Right atrium auricular region (tissue), 2 donors: ENCODE measurements at places on chromosomes 16 and 17. TPM values are rescaled to one million over a fixed set of nuclear protein-coding genes. Genes with fewer than 3 reads are reported as not detected.

DNA sequence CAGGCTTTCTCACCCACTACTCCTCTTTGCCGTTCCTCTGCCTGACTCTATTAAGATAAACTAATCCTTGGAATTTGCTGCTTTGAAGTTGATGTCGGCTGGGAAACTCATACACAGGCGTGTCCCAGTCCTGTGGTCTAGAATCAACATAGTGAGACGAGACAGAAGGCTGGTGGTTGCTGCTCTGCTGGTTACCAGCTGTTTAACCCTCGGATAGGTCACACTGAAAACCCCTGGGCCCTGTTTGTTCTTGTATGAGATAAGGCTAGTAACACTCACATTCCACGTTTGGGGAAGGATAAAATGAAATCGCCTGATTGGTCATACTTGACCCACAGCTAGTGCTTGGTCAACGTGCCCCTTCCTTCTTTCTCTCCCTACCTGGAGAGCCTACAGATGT, 517.0 kb downstream of the CDH13 start:
- DNase-seq, result no peak
- no peaks in the 10 kb centered on the region for H3K27me3 ChIP-seq
- no peak overlapping the region for H3K4me3 ChIP-seq
- no peaks in the 10 kb centered on the region for H3K4me1 ChIP-seq

DNA sequence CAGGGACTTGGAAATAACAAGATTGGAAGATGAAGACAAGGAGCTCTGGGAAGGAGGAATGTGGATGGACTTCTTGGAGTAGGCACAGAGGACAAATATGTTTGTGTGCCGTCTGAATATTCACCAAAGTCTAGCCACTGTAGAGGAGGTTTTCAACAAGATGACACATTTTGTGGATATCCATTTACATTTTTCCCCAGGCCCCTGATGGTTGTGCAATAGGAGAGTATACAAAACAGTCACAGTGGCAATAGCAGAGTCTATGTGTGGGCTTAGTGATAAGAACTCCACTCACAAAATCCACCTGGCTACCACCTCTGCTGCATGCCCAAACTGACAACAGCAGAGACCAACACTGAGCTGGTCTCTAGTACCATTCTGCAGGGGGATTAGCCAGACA, 32.6 kb upstream of the RPL38 start:
- H3K27me3 ChIP-seq, result no peaks in the 10 kb centered on the region
- no peaks in the 10 kb centered on the region for H3K36me3 ChIP-seq
- H3K4me1 ChIP-seq, result no peaks in the 10 kb centered on the region

DNA sequence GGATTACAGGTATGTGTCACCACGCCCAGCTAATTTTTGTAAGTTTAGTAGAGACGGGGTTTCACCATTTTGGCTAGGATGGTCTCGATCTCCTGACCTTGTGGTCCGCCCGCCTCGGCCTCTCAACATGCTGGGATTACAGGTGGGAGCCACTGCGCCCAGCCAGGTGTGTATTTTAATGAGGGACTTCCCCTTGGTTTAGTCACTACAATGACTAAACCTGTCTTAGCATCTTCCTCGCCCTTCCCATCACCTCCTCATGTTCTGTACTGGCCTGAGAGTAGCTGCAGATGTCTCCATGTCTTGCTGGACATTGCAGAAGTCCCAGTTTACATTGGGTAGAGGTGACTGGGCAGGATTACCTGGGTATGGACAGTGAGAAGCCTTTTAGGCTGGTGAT, 9.6 kb downstream of the SLC7A6 start:
- H3K4me3 ChIP-seq, result no peak overlapping the region
- peaks cover 61% of the 10 kb centered on the region for H3K4me1 ChIP-seq
- H3K27ac ChIP-seq, result peak overlapping the region; percentile 61

GRCh38 chr17:3843935-3844516, 2.0 kb downstream of the NCBP3 start:
- H3K4me3 ChIP-seq, result no peak overlapping the region
- H3K36me3 ChIP-seq, result peaks cover 24% of the 10 kb centered on the region
- DNase-seq, result no peak

- no peaks in the 10 kb centered on the region for H3K36me3 ChIP-seq
- H3K27ac ChIP-seq, result no peak overlapping the region
- no peaks in the 10 kb centered on the region for H3K4me1 ChIP-seq
- no peak for DNase-seq
Measured at GRCh38 chr16:62022688-62023087, 13.6 kb downstream of the CDH8 start.

GRCh38 chr17:82302991-82303943, 14.1 kb downstream of the CD7 start:
- no peak overlapping the region for H3K4me3 ChIP-seq
- H3K27ac ChIP-seq, result no peak overlapping the region
- H3K27me3 ChIP-seq, result no peaks in the 10 kb centered on the region
- H3K36me3 ChIP-seq, result no peaks in the 10 kb centered on the region
- H3K4me1 ChIP-seq, result peaks cover 14% of the 10 kb centered on the region

- H3K36me3 ChIP-seq, result peaks cover 49% of the 10 kb centered on the region
- H3K27ac ChIP-seq, result no peak overlapping the region
- H3K27me3 ChIP-seq, result no peaks in the 10 kb centered on the region
- H3K4me3 ChIP-seq, result no peak overlapping the region
- no peak for DNase-seq
Measured at GRCh38 chr16:56830669-56831068, 34.3 kb upstream of the SLC12A3 start.

DNA sequence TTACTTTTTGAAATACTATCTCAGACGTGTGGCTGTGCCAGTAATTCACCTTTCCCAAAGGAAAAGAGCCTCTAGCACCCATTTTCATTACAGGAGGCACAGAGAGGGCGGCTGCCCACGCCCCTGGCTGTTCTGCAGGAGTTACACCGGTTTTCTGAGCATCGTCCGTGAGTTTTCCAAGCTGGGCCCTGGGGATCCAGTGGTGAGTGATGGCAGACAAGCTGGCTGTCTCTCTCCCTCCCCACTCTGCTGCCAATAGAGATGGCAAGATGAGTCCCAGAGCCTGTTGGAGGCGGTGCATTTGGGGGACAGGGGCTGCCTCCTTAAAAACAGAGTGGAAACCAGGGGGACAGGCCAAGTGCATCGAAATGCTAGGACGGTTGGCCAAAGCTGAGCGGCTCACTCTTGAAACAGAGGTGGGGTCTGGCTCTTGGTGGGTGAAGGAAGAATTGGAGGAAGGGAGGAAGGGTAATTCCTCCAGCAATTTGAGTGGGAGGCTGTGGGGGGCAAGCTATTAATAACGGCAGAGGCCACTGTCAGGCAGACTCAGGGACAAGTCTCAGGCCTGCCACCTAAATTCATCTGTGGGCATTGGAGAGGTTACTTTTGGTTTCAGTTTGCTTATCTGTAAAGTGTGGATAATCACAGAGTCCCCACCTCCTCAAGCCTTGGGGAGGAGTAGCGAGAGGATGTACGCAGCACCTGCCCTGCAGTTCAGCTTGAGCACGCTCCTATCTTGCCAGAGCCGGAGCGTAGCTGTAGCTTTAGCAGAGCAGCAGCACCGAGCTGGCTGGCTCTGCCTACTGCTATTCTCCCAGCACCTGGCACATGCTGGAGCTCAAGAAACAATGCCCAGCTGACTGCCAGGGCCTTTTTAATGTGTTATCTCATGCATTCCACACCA, 7.5 kb upstream of the NOS2 start:
- DNase-seq, result no peak
- no peak overlapping the region for H3K4me3 ChIP-seq
- no peak overlapping the region for H3K27ac ChIP-seq
- H3K4me1 ChIP-seq, result no peaks in the 10 kb centered on the region

DNA sequence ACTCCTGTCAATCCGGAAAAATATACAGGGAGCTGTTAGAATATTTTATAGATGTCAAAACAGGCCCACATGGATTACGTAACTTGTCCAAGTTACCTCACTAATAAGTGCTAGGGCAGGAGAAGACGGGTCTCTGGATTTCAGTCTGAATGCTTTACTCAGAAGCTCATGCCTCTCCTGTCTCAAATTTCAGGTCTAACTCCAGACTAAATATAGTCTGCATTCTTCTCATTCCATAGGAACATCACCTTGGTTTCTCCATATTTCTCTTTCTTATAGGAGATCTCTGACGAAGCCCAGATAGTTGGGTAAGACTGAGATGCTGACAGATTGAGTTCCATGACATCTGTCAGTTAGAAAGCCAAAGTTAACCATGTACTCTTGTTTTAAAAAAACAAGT, 174.2 kb downstream of the STX8 start:
- H3K27ac ChIP-seq, result no peak overlapping the region
- H3K36me3 ChIP-seq, result no peaks in the 10 kb centered on the region
- H3K4me3 ChIP-seq, result no peak overlapping the region
- no peak for DNase-seq
- no peaks in the 10 kb centered on the region for H3K4me1 ChIP-seq

DNA sequence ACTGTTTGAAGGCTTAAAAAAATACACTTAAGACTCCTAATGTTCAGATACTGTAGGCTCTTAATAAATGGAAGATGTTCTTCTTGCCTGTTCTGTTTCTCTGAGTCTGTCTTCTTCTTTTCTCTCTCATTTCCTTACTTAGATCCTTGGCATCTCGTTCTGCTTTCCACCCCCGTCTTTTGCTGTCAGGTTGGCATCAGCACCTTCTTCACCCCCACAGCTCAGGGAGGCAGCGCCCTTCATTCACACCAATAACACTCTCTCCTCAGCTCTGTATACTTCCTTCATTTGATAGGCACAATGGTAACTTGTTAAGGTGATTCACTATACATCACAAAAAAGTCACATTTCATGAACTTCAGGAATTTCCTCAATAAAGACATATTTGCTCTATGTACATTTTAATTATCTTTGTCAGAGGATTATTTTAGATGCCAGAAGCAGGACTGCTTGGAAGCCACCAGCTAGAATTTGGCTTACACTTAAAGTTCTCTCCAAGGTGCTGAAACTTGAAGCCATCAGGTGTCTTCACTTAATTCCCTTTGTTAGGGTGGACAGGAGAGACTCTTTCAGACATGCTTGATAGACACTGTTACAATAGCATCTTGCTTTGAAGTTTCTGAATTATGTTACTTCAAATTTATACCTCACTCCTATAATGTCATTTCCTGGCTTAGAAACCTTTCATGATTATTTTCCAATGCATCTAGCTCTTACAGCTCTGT, 670.1 kb upstream of the C16orf82 start:
- H3K4me3 ChIP-seq, result no peak overlapping the region
- no peaks in the 10 kb centered on the region for H3K27me3 ChIP-seq
- H3K27ac ChIP-seq, result no peak overlapping the region
- no peaks in the 10 kb centered on the region for H3K36me3 ChIP-seq
- no peaks in the 10 kb centered on the region for H3K4me1 ChIP-seq

- no peak for DNase-seq
- H3K27me3 ChIP-seq, result no peaks in the 10 kb centered on the region
- H3K4me1 ChIP-seq, result no peaks in the 10 kb centered on the region
- no peak overlapping the region for H3K27ac ChIP-seq
Measured at GRCh38 chr17:7667656-7668406, 17.1 kb downstream of the ATP1B2 start.

DNA sequence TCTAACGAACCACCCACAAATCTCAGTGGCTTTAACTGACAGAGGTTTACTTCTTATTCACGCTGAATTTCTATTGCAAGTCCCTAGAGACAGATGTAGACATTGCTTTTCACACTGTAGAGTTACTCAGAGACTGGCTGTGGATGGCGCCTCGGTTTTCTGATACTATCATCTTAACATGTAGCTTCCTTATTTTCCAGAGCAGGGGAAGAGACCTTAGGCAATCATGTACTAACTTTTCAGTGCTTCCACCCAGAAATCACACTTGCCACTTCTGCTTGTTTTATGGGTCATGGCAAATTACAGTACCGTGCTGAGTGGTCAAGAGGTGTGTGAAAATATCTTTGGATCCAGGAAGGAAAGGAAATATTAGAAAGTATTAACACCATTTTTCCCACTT, 65.4 kb downstream of the MAF start:
- no peaks in the 10 kb centered on the region for H3K27me3 ChIP-seq
- no peak overlapping the region for H3K4me3 ChIP-seq
- H3K36me3 ChIP-seq, result no peaks in the 10 kb centered on the region
- H3K27ac ChIP-seq, result no peak overlapping the region
- H3K4me1 ChIP-seq, result no peaks in the 10 kb centered on the region
- DNase-seq, result no peak

DNA sequence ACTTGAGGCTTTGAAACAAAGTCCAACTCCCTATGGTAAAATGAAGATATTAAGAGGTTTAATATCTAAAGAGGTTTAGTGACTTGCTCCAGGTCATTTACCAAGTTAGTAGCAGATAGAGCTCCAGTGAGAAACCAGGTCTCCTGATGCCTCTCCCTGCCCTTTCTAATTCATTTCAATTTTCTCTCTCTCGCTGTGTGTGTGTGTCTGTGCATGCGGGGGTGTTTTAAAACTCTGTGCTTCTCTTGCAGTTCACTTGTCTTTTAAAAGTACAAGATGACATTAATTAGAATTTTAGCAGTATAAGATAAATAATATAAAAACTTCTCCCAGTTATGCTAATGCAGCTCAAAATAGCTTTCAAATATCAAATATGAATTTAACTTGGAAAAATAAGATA, 8.2 kb upstream of the ZP2 start:
- H3K36me3 ChIP-seq, result no peaks in the 10 kb centered on the region
- no peak overlapping the region for H3K4me3 ChIP-seq
- H3K4me1 ChIP-seq, result no peaks in the 10 kb centered on the region
- no peak for DNase-seq

GRCh38 chr16:31429314-31429713, 1.2 kb upstream of the COX6A2 start:
- peak overlapping the region; percentile 1 for H3K4me3 ChIP-seq
- no peaks in the 10 kb centered on the region for H3K4me1 ChIP-seq
- peak overlapping the region; percentile 95 for H3K27ac ChIP-seq
- no peaks in the 10 kb centered on the region for H3K27me3 ChIP-seq
- DNase-seq, result no peak

DNA sequence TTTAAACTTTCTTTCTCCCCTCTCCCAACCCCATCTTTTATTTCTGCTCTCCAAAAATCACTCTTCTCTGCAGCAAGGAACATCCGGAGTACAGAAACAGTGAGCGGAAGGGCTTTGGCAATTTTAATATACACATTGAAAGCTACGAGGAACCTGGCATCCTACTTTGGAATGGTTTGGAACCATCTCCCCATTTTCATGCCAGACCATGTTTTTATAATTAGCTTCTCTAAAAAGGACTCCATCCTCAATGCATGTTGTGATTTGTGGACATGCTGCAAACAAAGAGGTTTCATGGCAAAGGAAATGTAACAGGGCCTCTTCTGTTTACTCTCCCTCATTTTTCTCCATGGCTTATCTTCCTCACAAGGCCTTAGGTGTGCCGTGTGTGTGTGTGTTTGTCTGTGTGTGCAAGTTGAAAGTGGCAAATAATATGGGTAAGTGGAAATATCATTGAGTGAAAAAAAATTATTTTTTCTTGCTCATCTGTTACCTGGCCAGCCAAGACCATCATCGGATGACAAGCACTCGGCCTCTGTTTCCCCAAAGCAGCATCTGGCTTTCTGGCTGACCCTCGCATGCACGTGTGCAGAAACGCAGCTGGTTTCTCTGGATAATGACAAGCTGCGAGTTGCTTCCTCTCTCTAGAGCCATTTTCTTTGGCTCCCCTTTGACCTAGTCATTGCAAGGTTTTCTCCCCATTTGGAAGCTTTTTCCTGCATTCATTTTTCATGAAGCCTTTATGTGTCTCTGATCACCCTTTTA, 585.0 kb downstream of the TMEM114 start:
- no peaks in the 10 kb centered on the region for H3K27me3 ChIP-seq
- no peaks in the 10 kb centered on the region for H3K4me1 ChIP-seq
- no peak for DNase-seq
- H3K4me3 ChIP-seq, result no peak overlapping the region

The PSMC3IP gene
- 1.2 TPM for total RNA-seq

The KCNH4 gene
- total RNA-seq, result 0.35 TPM

The TVP23A gene
- 0.83 TPM for total RNA-seq

The GJC1 gene
- 25.8 TPM for total RNA-seq

The DHRS7C gene
- 79.3 TPM for total RNA-seq

The TRAPPC2L gene
- 33.0 TPM for total RNA-seq

The AOC2 gene
- total RNA-seq, result not detected

The ABCA6 gene
- total RNA-seq, result 20.0 TPM

The USP36 gene
- total RNA-seq, result 15.4 TPM
